ENCODE measurements at places on chromosomes 2 and 18.

GRCh38 chr2:73075477-73076373 is 4.2 kb upstream of the SFXN5 start:
- no peak for DNase-seq

DNA sequence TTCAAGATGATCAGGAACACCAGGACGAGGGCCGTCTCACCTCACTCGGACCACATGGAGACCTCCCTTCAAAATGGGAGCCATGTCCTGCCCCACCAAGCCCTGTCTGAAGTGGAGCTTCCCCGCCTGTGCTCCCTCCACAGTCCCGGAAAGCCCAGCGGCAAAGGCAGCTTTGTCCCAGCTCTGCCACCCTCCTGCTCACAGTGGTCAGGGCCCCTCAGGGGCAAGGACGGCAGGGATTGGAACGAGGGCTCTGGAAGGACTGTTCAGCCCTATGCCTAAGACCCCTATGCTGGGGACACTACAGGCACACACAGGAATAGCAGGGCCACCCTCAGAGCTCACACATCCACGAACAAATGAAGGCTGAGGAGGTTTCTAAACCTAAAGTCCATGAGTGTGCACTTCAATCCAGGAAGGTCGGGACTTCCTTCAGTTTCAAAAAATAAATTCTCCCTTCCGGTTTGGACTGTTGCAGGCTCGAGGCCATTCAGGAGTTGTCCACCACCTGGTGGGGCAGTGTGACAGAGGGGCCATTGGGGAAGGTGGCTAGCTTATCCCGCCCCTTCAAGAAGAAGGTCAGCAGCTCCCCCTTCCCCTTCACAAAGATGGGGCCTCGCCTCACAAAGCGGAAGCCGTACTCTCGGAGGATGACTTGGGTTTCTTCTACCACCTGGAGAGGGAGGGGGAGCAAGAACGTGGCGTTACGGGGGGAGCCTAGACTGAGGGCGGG is 26.4 kb downstream of the CENPO start:
- no peak for DNase-seq

GRCh38 chr2:121330921-121331320 is 45.9 kb upstream of the TFCP2L1 start:
- no peak for DNase-seq

- DNase-seq = no peak
These were observed 1206.8 kb upstream of the NRXN1 start for GRCh38 chr2:52238782-52239181.

DNA sequence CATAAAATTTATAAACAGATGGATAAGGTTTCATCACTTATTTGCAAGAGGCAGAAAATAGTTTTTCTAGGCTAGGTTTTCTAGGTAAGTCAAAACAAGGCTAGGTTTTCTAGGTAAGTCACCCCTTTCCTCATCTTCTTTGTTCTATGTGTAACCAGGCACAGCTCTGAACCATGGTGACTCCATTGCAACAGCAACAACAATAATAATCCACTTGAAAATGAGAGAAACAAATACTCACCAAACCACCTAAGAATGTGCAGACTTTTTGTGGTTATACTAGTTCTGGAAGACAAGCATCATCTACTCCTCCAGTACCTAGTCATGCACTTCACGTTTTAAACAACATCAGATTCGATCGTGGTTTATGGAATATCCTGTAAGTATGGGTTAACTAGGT is 237.4 kb upstream of the ACVR2A start:
- no peak for DNase-seq

DNA sequence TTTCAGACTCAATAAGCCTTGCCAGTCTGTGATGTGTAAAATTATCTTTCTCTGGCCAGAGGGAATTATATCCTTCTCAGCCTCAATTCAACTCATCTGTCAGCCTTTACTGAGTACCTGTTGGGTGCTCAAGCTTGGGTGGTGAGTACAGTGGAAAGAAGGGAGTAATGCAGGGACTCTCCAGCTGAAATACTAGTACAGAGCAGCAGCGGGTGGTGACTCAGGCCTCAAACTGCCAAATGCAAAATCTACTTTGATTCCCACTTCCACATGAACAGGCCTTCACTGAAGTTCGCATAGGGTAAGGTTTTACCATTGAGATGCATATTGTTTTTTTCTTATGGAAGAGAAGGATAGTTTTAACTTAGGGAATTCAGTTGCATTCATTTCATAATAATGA is 326.8 kb downstream of the LRRTM1 start:
- DNase-seq = no peak
